NCI-H187 treated with DMSO at 0.1 percent for 48 hours (cell line): ENCODE measurements at places on chromosomes 3 and 15.

DNA sequence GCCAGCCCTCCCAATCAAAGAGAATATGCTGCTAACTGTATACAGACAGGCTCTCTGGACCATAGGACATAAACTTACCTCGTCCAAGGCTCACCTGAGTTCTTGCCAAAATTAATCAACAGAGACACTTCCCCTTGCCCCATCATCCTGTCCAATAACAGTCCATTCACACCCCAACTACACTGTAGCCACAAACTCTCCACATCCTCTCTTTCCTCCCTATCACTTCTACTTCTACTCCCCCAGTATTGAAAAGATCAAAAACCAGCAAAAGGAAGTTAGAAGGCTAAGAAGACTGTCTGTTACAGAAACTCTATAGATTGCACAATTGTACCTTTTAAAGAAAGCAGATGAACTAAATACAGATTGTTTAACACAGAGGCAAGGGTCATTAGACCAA, 133.5 kb upstream of the STT3B start:
- DNase-seq, result no peak

DNA sequence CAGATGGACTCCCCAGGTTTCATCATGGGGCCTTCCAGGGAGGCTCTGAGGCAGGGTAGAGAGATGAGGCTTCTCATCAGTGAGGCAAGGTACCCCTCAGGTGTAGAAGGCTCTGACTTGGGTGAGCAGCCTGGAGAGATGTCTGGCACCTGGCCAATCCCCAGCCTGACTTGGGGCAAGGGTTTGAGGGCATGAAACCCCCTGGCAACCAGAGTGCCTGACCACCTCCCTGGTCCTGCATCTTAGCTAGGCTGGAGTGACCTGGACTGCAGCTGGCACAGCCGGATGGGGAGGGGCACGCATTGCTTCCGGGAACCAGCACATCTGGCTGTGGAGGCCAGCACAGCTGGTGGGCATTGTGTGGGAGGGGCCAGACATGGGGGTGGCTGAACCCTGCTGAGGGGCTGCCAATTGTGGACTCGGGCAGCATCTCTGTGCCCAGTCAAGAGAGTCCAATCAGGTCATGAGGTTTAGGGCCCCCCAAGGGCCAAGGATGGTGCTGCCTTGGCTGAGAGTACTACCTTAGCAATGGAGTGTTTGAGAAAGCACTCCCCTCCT, 1.9 kb downstream of the ZBTB47 start:
- DNase-seq, result no peak

- DNase-seq, result no peak
Observed at GRCh38 chr3:24514119-24514518, 19.5 kb upstream of the THRB start.

- no peak for DNase-seq
Observed at GRCh38 chr15:39312984-39313383, 267.9 kb upstream of the THBS1 start.

GRCh38 chr3:107845380-107846278, 245.2 kb downstream of the CD47 start:
- no peak for DNase-seq

GRCh38 chr3:134148534-134148933, 102.1 kb downstream of the RYK start:
- DNase-seq, result no peak

DNA sequence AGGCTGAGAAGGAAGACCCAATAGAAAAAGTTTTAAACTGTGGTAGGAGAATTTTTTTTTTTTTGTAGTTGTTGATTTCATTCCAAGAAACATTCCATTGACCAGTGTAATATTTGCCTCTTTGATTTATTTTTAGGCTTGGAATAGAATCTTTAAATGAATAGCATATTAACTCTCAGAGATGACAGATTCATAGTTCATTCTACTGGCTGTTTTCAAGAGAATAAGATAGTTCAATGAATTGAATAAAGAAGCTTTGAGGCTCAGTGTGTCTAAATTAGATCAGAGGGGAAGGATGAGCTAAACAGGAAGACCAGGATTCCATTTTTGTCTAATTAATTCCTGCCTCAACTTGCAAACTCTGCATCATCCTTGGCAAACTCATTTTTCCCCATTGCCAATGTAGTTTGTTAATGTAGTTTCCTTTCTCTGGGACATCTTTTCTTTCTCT, 98.4 kb downstream of the NAALADL2 start:
- DNase-seq, result no peak

DNA sequence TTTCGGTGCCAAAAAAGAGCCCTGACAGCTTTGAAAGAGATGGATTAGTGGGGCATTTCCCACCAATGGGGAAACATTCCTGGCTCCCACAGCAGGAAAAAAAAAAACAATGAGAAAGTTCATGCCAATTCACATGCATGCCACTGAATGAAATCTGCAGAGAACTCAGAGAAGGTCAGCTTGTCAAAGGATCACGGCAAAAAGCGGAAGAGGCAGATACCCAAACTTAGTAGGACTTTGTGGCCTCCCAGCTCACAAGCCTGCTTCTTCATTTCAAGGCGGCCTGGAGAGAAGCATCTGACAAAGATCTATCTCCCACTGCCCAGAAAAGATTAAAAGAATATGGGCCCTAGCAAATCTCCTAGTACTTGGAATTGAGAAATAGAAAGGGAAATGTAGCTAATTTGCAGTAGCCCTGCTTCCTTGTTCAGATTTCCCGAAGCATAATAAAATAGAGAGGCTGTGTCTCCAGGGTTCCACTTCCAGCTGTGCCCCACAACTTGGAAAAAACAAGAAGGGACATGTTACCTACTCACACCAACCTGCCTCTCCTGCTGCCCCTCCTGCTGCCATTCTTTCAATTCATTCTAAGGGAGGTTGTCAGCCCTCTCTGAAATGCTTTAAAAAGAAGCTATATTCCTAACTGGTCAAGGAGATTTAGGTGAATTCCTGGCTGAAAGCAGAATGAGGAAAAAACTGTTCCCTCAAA, 170.4 kb downstream of the FHIT start:
- DNase-seq, result no peak

GRCh38 chr15:74060251-74060650, 22.1 kb downstream of the GOLGA6A start:
- no peak for DNase-seq

DNA sequence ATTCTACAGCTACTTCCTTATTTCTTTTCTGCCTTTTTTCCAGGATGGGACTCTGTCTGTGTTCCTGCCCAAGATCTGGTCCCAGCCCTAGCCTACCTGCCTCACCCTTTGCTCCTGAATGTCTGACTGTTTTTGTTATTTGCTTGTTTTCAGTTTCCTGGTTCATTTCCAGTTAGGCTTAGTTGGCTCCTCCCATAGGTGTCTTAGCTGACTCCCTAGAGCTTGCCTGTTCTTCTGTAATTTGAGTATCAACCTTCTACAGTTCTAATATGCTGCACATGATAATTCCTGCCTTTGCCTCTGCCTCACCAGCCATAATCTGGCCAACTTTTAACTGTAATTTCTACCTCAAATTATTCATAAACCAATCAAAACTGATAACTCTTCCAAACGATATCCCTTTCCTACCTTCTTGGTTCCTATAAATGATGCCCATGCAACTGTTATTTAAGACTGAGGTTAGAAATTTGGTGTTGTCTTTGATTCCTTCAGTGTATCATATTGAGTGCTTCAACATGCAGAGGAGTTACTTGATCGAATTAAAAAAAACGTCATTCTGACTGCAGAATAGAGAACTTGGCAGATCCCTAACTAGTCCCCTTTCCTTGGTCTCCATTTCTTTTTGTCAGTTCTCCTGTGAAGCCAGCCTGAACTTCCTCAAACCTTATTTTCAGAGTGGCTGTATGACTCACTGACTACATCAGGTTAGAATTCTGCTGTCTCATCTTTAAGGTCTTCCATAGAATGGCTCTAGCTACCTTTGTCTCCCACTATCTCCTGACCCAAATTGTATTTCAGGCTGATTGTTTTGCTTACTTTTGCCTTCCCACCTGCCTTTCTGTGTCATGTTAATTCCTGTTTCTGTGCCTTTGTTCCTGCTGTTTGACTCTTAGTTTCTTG, 8.4 kb downstream of the GOLM2 start:
- peak; percentile 5 for DNase-seq

- DNase-seq, result no peak
Observed at GRCh38 chr3:81838457-81838856, 77.0 kb upstream of the GBE1 start.

DNA sequence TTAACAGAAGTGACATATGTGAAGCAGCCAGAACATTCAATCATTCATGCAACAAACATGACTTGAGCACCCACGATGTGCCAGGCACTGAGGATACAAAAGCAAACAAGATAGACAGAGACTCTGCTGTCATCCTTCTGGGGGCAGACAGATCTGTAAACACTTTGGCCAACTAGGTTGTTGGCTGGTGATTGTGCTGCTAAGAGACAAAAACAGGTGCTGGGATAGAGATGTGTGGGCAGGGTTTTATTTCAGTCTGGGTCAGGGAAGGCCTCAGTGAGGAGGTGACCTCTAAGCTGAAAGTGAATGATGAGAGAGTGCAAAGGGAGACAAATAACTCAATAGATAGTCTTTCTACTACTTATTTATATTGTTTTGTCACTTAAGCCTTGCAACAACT, 147.0 kb upstream of the VEPH1 start:
- no peak for DNase-seq

GRCh38 chr3:188000361-188000861, 153.5 kb upstream of the LPP start:
- no peak for DNase-seq

- no peak for DNase-seq
Observed at GRCh38 chr3:130426206-130426605, 80.7 kb downstream of the COL6A5 start.

DNA sequence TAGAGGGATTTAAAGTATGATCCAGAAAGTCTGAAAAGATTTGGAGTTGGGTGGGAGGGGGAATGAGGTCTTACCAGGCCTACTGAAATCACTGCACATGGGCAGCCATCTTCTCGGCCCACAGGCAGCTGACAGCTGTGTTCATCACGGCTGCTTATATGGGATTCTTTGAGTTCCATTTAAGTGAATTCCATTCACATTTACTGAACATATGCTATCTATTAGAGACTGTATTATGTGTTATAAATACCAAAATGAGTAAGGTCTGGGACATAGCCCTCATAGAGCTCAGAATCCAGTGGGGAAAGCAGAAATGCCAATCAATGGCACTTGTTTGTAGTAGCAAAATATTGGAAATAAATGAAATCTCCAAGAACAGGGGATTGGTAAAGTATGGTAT, 91.1 kb downstream of the TRIM42 start:
- DNase-seq, result no peak

- no peak for DNase-seq
Observed at GRCh38 chr3:38597502-38598060, 51.9 kb downstream of the SCN5A start.
